ENCODE measurements at places on chromosomes 11 and 22. TPM values are rescaled to one million over a fixed set of nuclear protein-coding genes. Genes with fewer than 3 reads are reported as not detected.

DNA sequence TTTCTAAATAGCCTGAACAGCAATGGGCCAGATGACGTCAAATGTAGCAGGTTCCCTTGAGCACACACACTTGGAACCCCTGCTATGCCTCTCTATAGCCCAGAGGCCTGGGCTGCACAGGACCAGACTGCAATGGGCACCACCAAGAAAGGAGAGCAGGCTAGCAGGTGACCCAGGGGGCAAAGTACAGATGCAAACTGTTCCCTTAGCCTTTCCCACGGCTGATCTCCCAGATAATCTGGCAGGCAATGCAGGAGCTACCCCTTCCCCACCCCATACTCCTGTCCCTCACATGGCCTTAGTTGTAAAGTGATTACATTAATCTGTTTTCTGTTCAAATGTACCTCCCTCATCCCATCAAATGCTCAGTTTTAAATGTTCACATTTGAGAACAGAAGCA, 41.3 kb downstream of the SMCO4 start:
- no peak for DNase-seq

- no peak for DNase-seq
These were observed 28.0 kb downstream of the TST start for GRCh38 chr22:36991206-36991605.

DNA sequence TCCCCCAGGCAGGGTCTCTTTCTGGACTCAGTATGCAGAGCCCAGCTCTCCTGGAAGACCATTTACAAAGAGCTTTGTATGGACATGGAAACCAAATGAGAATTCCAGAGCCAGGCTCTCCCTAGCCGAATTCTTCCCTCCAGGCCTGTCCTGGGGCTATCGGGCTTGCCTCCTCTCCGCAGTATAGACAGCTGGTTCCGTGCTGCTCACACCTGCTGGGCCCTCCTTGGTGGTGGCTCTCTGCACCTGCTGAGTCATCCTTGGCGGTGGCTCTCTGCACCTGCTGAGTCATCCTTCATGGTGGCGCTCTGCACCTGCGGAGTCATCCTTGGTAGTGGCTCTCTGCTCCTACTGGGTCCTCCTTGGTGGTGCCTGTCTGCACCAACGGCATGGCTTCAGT, 743.5 kb downstream of the BRD1 start:
- no peak for DNase-seq

Gene PTPRJ
- 14.3 TPM for total RNA-seq

Gene EFCAB6
- 1.9 TPM for total RNA-seq

Gene GPR83
- total RNA-seq: 0.24 TPM

Gene FAM76B
- 30.7 TPM for total RNA-seq

Gene SCT
- not detected for total RNA-seq
